Activated effector memory CD4-positive, alpha-beta T cell treated with Interleukin-2 at 50 U/mL for 16 hours (primary cell): ENCODE measurements at places on chromosomes 1 and 21.

DNA sequence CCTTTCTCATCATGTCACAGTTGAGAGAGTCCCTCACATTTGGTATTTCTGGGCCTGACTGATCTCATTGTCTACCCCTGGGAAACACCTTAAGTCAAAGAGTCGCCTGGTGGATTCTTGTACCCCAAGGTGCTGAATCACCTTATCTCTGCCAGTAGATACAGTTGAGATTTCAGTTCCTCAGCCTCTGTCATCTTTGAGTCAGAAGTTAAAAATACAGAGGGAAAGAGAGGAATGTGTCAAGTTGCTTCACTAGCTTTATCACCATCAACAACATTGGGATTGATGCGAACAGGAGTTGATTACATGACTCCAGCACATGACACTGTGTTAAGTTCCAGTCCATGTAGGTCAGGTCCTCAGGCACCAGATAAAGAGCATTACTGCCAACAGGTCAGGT, 513.0 kb downstream of the NUF2 start:
- DNase-seq = no peak

DNA sequence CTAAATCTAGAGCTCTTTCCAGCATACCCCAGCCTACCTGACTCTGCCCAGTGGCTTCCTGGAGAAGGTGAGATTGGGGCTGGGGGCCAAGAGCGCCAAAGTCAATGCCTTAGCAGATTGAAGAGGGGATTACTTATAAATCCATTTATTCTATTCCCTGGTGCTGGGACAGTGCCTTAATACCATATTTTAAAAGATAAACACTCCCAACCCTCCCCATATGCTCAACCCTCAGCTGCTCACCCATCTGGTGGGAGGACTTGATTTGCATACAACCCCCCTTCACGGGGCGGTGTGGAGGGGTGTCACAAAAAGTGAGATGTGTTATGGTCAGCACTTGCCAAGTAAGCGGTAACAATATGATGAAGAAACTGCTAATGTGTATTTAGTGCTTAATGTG, 3.2 kb upstream of the DISP3 start:
- no peak for DNase-seq

DNA sequence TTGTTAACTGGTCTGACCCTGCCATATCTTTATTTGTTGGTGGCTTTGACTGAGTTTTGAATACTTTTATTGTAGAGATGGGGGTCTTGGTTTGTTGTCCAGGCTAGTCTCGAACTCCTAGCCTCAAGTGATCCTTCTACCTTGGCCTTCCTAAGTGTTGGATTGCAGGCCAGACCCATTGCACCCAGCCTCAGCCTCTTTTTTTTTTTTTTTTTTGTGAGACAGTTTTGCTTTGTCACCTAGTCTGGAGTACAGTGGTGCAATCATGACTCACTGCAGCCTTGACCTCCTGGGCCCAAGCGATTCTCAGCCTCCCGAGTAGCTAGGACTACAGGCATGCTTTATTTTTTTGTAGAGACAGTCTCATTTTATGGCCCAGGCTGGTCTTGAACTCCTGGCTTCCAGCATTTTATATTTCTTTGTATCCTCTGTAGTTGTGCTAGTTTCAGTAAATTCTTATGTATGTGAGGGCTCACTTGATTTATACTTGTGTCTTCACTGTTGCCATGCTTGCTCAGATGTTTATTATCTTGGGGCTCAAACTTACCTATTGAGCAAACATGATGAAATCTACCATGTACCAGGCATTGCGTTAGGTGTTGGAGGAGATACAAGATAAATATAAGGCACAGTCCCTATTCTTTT, 24.1 kb downstream of the THRAP3 start:
- no peak for DNase-seq

DNA sequence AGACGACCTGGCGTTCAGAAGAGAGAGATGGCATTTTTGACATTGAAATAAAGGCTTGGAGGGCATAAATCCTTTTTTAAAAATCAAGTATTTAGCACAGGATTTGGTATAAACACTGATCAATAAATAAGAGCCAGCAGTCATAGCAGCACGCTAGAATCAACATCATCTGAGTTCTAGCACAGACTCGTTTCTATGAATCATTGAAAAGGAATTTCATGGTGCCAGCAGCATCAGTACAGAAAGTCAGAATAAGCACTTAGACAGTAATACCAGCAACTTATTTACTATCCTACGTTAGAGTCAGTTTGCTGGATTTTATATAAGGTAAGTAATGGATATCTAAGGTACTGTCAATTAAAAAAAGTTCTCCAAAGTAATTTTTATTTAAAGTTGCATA, 119.3 kb downstream of the HLCS start:
- DNase-seq = no peak
